ENCODE measurements at places on chromosomes 13 and 19.
A peak's percentile ranks its signal among the peaks of the same experiment; 100 is the strongest.

DNA sequence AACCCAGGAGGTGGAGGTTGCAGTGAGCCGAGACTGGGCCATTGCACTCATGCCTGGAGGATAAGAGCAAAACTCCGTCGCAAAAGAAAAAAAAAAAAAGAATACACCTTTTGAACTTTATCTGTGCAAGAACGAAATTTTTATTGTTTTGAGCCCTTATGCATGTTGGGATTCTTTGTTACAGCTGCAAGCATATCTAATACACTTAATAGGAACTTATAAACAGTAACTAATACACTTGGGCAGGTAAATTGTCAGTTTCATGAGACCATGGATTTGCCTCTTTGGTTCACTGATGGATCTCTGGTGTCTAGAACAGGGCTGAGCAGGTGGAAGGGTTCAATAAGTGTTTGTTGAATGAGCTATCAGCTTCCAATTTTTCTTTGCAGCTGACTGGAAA, 108.1 kb downstream of the CACNA1A start:
- no peak for DNase-seq

DNA sequence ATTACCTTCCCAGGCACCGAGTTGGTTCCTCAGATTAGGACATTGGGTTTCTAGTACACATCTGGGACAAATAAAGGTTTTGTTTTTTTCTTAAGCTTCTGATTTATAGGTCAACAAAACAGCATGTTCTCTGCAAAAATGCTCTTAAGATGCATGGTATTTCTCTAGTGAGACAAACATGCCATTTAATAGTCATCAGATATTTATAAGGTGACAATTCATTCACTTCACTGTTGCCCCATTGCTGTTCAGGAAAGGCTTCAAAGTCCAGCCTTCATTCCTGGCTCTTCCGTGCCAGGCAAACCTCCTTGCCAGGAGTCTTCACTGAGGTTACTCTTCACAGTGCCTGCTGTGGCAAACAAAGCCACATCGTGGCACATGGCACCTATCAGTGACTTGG, 156.3 kb upstream of the FNDC3A start:
- DNase-seq = no peak

DNA sequence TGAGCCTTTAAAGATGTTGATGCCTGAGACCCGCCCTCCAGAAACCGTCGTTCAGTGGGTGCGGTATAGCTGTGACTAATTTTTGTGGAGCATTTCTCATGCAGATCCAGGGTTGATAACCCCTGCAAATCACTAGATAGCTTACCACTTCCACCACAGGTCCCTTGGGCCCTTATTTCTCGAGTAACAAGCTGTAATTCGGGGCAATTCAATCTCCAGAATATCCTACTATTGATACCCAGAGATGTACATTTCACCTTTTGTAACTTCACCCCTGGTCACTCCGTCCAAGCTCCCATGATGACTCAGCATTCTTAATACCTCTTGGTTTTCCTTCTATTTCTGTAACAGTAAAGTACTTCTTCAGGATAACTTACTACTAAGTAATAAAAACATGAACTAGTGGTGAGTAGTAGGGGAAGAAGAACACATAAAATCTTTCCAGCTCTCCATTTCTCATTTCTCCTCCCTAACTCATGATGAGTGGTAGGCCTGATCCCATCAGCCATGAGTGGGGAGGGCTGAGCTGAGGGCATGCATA, 71.9 kb upstream of the UBL3 start:
- no peak for DNase-seq

DNA sequence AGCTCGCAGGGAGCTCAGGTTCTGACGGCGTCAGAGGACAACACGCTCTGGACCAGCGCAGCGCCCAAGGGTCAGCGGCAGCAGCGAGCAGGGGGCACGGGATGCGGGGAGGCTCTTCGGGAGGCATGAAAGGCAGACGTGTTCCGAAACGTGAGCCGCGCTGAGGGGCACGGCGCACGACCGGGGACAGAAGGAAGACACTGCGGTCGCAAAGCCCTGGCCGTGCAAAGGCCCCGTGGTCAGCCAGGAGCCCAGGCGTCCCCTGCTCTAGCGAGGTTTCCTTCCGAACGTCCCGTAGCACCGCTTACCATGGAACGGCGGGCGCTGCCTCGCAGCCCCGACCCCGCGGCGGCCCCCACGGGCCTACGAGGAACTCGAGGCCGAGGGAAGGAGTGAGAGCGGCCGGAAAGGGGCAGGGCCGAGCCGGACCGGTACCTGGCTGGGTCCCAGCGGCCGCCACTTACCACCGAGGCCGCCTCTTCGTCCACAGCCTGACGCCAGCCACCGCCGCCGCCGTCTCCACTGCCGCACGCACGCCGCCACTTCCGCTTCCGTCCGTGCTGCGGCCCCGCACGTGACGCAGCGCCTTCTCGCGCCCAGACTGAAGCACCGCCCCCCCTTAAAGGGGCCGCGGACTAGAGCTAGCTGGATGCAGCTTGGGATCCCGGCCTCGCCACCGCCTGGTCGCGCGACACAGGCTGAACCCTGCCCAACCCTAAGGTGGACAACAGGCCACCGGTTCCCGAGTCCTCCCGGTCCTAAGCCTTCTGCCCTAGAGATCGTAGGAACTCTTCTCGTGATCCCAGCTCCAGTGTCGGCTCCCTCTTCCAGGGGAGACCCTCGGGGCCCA, 9.4 kb downstream of the ABHD17A start:
- no peak for DNase-seq

GRCh38 chr13:27077451-27077850, 94.2 kb downstream of the USP12 start:
- DNase-seq = no peak

GRCh38 chr13:75321084-75321483, 160.9 kb downstream of the TBC1D4 start:
- no peak for DNase-seq

DNA sequence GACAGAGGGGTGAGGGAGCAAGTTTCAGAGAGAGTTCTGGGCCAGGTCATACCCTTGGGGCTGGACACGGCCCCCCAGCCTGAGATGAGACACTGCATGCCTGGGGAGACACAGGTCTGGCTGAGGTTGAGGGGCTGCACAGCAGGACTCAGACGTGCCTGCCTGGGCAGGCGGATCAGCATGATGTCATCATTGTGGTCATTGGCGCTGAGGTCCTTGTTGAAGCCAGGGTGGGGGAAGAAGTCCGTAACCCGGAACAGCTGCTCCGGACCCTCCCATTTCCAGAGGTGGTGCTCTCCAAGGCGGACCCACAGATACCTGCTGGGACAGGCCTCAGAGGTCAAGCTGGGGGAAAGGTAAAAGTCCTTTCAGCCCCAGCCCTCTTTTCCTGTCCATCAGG, 5.0 kb upstream of the KLK8 start:
- no peak for DNase-seq

DNA sequence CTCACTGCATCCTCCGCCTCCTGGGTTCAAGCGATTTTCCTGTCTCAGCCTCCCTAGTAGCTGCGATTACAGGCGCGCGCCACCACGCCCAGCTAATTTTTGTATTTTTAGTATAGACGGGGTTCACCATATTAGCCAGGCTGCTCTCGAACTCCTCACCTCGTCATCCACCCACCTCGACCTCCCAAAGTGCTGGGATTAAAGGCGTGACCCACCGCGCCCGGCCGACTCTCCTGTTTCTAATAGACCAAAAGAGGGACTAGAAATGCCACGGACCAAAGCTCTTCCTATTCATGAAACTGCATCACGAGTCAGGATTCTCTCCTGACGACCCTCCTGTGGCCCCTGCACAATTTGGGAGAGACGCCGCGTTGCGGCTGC, 563 bp downstream of the ZNF43 start:
- DNase-seq = no peak

- DNase-seq = no peak
These were observed 19.1 kb downstream of the GPR183 start for GRCh38 chr13:99288089-99288488.

GRCh38 chr13:108586826-108587225, 42.6 kb upstream of the MYO16 start:
- DNase-seq = no peak

- DNase-seq = no peak
These were observed 3.2 kb downstream of the WBP4 start for GRCh38 chr13:41064493-41064892.

GRCh38 chr13:98142380-98143156, at the start of gene FARP1:
Gene FARP1, plus strand, starts transcription at chr13:98143094. Its CDS starts 70,149 bp downstream, at chr13:98213243.
- peak; percentile 20 for DNase-seq

- DNase-seq = no peak
These were observed 127.1 kb downstream of the VWA8 start for GRCh38 chr13:41833831-41834230.

DNA sequence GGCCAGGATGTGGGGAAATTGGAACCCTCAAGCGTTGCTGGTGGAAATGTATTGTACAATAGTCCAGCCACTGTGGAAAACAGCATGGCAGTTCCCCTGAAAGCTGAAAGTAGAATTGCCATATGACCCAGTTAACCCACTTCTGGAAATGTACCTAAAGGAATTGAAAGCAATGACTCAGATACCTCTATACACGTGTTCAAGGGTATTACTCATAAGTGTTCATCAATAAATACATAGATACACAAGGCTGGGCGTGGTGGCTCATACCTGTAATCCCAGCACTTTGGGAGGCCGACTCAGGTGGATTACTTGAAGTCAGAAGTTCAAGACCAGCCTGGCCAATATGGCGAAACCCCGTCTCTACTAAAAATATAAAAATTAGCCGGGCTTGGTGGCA, 71.9 kb upstream of the IRS2 start:
- DNase-seq = no peak

DNA sequence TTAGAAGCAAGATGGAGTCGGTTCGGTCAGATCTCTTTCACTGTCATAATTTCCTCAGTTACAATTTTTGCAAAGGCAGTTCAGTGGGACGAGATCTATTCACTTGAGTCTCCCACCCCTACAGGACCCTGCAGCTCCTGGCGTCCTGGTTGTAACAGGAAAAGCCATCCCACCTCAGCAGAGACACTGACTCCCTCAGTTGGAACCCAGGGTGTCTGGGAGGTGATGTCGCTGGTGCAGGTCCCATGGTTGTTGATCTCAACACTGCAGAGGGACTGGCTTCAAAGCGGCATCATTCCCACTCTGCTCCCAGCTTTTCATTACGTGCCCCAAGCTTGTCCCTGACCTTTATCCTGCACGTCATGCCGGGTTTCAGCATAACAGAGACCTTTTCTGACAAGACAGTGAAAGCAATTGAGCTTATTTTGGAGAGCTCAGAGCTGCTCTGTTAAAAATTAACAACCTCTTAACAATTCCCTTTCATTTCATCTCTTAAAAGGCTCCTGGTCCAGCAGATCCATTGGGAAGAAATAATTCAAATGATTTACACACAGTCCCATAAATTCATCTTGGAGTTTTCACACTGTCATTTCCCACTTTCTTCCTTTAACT, 17.6 kb upstream of the COG3 start:
- DNase-seq = no peak

- DNase-seq = no peak
These were observed 91.3 kb downstream of the KCNRG start for GRCh38 chr13:50106559-50106958.

GRCh38 chr13:71118779-71119364, 748.1 kb downstream of the DACH1 start:
- no peak for DNase-seq

GRCh38 chr19:48615231-48616040, 560 bp upstream of the FAM83E start:
- no peak for DNase-seq

DNA sequence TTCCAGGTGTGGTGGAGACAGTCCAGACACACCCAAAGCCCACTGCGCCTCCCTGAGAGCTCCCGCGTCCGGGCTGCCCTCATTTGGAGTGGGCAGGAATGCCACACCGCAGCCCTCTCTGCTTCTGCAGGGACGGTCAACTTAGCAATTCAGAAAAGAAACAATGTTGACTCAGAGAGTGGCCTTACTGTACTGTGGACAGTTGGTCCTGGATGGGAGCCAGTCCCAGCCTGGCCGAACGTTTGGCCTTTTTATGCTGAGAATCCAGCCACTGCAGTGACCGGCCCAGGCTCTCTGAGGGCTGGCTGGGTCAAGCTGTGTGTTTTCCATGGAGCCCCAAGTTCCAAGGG, 7.2 kb downstream of the GAS6 start:
- no peak for DNase-seq

DNA sequence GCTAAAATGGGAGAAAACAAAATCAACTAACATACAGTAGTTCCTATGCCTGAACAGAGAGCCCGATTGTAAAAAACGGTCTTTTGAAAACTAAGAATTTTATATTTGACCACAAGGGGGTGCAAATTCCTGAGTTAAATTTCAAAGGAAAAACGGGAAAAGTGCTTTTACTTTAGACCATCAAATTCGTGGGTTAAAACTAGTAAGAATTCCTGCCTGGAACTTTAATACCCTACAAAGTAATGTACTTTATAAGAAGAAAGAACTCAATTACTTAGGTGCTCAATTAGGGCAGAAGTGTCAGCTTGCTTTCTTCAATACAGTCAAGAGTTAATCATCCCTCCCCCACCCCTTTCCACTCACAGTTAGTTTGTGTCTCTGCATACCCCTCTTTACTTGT, 69.8 kb downstream of the KCNRG start:
- no peak for DNase-seq

GRCh38 chr19:44807652-44808462, 1.0 kb upstream of the BCAM start:
- no peak for DNase-seq

GRCh38 chr13:97234236-97234635, 12.1 kb downstream of the MBNL2 start:
- no peak for DNase-seq

GRCh38 chr13:111630406-111630805, 310.0 kb downstream of the TEX29 start:
- DNase-seq = no peak

- DNase-seq = no peak
These were observed 24.5 kb downstream of the CEACAM16 start for GRCh38 chr19:44723299-44723951.

DNA sequence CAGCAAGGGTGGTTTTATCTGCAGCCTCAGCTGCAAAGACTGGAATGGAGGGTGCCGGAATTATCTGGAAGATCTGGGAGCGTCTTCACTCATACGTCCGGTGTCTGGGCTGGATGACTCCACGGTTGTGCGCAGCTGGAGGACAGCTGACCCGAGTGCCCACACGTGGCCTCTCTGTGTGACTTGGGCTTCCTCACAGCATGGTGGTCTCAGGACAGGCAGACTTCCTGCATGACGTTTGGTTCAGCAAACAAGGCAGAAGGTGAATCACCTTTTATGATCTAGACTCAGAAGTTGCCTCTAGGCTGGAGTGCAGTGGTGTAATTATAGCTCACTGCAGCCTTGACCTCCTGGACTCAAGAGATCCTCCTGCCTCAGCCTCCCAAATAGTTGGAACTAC, 33.2 kb downstream of the CACNG6 start:
- DNase-seq = no peak

DNA sequence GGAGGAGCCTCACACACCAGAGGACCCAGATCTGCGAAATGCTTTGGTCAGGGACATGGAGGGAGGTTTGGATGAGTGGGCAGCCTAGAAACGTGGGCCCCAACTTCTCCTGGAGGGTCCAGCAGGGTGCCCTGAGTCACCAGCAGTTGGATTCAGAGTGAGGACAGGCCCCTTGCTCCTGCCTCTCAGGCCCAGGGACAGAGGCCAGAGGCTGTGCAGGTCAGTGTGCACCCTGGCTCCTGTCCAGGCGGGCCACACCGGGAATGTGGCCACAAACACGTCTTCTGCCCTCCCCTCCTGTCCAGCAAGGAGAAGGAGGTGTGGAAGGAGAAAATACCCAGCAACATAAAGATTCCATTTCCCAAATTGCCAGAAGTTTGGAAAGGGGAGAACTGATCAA, 19.4 kb downstream of the IRS2 start:
- DNase-seq = no peak
